ENCODE measurements at places on chromosomes 7 and 10. TPM values are rescaled to one million over a fixed set of nuclear protein-coding genes. Genes with fewer than 3 reads are reported as not detected.

CTTNBP2 gene
- not detected for total RNA-seq

GHITM gene
- 218 TPM for total RNA-seq

TUBAL3 gene
- not detected for total RNA-seq

TYSND1 gene
- total RNA-seq, result 14.7 TPM

TFPI2 gene
- total RNA-seq, result not detected

FOXP2 gene
- not detected for total RNA-seq

PRSS58 gene
- not detected for total RNA-seq

HYAL4 gene
- total RNA-seq, result not detected

PRLHR gene
- total RNA-seq, result not detected

ATOH7 gene
- total RNA-seq, result not detected

BEND7 gene
- not detected for total RNA-seq

BCCIP gene
- total RNA-seq, result 129 TPM

NODAL gene
- total RNA-seq, result not detected

EGFR gene
- total RNA-seq, result not detected

ANXA8L1 gene
- not detected for total RNA-seq

LBX1 gene
- total RNA-seq, result not detected

DENND2A gene
- not detected for total RNA-seq

NAT16 gene
- not detected for total RNA-seq

Data from CD8-positive, alpha-beta memory T cell (primary cell).